Non-pigmented ciliary epithelial cell (primary cell): ENCODE measurements at places on chromosomes 13 and 19.

GRCh38 chr13:107883561-107884175 is 331.7 kb downstream of the LIG4 start:
- peak; percentile 84 for DNase-seq

DNA sequence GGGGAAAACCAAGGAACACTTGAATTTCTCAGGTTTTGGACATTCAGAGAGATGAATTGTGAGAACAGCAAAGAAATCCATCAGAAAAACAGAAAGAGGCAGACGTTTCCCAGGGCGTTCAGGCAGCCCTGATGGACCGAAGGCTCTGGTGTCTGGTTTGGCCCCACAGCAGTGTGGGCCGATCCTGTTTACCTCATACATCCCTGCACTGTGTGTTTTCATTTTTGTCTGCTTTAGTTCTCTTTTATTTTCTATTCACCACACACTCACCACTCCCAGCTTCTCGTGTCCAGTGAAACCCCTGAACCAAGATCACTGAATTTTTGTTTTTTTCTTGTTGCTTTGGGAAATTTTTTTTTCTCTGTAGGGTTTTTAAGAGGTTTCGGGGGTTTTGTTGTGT is 11.9 kb upstream of the WDR18 start:
- DNase-seq, result no peak

- DNase-seq, result no peak
Observed at GRCh38 chr13:49821216-49822009, 28.9 kb upstream of the KPNA3 start.

GRCh38 chr13:21674490-21675009 is 3.7 kb downstream of the FGF9 start:
- DNase-seq, result no peak

GRCh38 chr19:13784731-13785452 is 10.4 kb upstream of the ZSWIM4 start:
- no peak for DNase-seq

- DNase-seq, result no peak
Observed at GRCh38 chr13:45162194-45162593, 38.7 kb downstream of the KCTD4 start.

- no peak for DNase-seq
Observed at GRCh38 chr19:50434525-50434924, 1.8 kb downstream of the MYBPC2 start.

DNA sequence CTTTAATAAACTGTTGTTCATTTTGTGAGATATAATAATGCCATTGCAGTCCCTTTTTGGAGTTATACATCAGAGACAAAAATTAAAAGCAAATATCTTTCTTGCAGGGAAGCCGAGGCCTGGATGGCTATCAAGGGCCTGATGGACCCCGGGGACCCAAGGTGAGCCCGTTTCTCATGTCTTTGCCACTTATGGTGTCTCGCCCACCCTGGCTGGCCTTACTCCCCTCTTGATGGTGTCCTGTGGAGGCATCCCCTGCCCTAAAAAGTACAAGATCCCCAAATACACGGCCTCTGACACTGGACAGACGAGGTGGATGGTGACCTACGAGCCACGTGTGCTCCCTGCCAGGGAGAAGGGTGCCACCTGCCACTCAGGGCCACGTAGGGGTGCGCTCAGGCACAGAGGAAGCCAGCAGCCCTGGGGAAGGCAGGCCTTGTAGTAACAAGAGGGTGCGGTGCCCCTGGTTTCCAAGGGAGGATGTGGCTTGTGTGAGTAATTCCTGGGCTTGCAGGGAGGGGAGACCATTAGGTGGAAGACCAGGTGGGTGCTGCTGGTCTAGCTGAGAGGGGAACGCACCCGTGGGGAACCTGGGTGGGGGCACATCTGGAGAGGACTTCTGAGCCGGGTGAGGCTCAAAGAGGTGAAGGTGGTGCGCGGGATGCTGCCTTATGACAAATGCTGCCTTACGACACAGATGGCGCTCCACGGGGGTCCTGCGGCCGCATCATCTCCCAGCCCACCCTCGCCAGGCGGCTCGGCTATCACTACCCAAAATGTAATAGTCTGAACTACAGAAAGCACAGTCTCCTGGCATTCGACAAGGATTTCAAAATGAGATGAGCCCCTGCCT is 115.6 kb downstream of the RAB20 start:
- DNase-seq, result no peak

GRCh38 chr19:3710265-3710812 is 2.2 kb downstream of the TJP3 start:
- no peak for DNase-seq

- peak; percentile 44 for DNase-seq
Observed at GRCh38 chr13:105196052-105196451, 1339.4 kb downstream of the EFNB2 start.

- no peak for DNase-seq
Observed at GRCh38 chr19:40193587-40193849, 2.3 kb downstream of the MAP3K10 start.

GRCh38 chr13:41465241-41465847 is 8.0 kb downstream of the RGCC start:
- peak; percentile 71 for DNase-seq

- no peak for DNase-seq
Observed at GRCh38 chr19:13847407-13848339, 29.3 kb upstream of the NANOS3 start.

GRCh38 chr19:33928458-33928950 is 131.8 kb downstream of the KCTD15 start:
- no peak for DNase-seq

DNA sequence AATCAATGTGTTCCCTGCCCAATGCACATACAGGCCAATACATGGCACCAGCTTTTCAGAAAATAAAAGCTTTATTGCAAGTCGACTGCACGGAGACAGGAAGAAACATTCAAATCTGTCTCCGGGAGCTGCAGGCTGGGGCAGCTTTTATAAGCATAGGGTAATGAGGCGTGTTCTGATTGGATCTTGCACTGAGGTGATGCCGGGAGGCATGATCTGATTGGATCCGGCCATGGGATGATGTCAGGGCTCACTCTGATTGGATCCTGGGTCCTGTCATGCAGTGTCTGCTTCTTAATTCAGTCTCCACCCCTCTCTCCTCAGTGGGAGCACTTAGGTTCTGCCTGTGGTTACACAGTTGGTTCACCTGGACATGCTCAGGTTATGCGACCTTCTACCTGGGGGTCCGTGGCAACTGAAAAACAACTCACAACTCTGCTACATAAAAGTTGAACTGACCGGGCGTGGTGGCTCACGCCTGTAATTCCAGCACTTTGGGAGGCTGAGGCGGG is 11.8 kb upstream of the FBN3 start:
- DNase-seq, result no peak

GRCh38 chr13:94168783-94169453 is 310.6 kb downstream of the DCT start:
- no peak for DNase-seq

DNA sequence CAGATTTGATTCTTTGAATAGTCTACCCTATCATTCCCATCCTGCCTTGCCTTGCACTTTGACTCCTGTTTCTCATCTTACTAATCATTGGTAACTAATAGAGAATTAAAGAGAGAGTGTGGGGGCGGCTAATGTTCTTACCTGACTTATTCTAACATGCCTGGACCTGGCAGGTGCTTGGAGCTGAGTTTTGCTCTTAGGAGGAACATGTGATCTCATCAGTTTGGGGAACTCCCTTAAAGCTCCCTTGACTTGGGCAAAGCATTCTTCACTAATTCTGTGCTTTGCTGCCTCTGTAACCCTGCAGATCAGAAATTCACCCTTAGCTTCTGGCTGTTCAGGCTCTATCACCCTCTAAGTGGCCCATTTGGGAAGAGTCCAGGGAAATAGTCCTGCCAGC is 861.1 kb downstream of the GPC5 start:
- no peak for DNase-seq

DNA sequence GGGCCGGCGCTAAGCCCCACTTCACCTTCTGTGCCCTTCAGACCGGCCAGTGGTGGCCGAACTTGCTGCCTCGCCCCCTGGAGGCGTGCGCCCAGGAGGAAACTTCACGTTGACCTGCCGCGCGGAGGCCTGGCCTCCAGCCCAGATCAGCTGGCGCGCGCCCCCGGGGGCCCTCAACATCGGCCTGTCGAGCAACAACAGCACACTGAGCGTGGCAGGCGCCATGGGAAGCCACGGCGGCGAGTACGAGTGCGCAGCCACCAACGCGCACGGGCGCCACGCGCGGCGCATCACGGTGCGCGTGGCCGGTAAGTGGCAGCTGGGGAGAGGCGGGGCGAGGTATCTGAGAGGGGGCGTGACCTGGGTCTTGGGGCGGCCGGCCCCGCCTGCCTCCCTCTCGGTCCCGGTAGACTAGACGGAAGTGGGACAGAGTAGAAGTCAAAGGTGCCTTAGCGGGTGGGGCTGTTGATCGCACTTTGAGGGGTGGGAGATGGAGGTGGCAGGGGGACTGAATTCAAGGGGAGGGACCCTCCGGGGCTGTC is 5.6 kb downstream of the ICAM5 start:
- no peak for DNase-seq

- DNase-seq, result no peak
Observed at GRCh38 chr13:114063545-114064449, 68.6 kb downstream of the RASA3 start.

DNA sequence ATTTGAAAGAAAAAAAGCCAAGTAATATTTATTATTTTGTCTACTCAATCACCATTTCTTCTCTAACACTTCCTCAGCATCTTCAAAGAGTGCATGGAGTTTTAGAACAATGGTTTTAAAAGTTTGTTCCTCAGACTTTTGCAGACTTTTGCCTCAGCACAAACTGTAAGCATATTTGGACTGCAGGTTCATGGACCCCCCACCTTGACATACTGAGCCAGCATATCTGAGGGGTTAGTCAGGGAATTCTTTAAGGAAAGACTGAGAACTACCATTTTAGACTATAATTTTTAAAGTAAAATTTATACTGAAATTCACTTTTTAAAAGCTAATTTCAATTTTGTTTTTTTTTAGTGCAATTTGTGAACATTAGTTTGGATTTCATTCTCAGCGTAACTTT is 1676.8 kb upstream of the PCDH20 start:
- peak; percentile 2 for DNase-seq

DNA sequence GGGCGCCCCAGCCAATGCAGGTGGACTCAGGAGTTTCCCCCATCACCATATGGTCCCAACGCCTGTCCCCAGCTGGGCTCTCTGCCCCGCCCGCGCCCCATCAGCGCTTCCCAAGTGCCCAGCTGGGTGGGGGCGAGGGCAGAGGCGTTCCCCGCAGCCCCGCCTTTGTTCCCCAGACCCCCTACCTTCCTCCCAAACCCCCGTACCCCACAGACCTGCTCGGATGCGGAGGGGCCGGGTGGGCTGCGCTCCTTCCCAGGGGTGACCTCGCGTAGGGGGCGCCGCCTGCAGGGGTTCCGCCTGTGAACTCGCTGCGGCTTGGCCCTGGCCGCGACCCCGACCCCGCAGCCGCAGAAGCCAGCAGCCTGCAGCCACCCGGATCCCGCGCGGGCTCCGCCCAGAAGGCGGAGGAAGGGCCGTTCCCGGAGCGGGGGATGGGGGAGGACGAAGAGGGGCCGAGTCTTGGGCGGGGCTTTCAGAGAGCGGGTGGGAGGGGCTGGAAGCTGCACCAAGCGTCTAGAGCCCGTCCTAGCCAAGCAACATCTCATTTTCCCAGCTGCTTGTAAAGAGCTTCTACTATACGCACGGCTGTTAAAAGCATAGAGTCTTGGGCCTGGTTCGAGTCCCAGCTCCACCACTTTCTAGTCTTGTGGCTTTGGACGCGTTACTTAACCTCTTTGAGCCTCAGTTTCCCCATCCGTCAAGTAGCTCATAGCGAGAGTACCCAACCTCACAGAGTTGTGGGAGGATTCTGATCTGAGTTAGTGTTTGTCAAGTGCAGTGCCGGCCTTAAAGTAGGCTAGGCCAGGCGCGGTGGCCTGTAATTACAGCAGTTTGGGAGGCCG is at the start of gene RAB3D:
Gene RAB3D (minus strand): TSS at position 404 of the 845 bp plus-strand sequence. CDS start 2,258 bp downstream, outside the sequence.
- DNase-seq, result peak; percentile 47

DNA sequence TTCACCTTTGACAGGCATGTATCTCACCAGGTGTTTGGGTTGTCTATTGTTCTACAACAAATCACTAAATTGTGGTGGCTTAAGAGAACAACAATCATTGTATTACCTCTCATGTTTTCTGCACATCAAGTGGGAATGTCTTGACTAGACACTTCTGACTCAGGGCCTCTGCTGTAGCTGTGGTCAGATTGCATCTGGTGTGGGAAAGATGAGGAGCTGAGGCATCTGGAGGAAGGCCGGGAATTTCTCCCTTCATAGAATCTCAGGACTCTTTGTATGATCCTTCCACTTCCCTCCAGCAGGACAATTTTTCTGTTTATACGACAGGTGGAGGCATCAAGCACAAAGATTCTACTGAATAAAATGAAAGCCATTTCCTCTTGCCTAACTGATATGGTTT is 511.8 kb upstream of the NBEA start:
- peak; percentile 51 for DNase-seq

DNA sequence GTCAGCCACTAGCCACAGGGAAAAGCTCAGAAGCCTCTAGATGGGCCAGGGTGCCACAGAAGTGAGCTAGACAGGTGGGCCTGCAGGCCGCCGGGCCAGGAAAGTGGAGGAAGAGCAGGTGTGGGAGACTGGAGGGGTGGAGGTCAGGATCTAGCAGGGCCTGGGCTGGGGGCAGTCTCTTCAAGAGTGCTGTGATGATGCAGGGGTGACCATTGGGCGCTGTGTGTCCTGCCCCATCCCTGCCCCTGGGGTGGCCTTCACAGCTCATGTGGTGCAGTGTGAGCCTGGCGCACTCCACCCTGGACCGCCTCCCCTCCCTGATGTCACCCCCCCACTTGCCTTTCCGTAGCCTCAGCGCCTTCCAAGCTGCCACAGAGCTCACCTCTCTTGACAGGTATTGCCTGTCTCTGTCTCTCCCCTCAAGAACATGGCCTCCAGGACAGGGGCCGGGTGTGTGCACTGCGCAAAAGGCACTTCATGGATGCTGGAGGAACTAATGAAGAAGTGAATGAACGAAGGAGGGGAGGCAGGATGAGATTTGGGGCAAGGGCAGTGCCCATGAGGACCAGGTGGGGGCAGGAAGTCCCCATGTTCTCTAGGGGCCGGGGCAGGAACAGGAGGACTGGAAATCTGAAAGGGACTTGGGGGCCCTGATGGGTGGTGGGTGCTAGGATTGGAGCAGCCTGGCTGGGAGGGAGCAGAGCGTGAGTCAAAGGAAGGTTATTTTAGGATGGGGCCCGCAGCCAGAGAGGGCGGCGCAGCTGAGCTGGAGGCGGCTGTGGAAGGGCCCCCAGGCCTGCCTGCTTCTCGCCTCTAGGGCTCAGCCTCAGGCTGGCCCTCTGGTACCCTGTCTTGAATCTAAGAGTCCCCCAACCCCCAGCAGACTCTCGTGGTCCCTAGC is 6.6 kb downstream of the SSBP4 start:
- no peak for DNase-seq

DNA sequence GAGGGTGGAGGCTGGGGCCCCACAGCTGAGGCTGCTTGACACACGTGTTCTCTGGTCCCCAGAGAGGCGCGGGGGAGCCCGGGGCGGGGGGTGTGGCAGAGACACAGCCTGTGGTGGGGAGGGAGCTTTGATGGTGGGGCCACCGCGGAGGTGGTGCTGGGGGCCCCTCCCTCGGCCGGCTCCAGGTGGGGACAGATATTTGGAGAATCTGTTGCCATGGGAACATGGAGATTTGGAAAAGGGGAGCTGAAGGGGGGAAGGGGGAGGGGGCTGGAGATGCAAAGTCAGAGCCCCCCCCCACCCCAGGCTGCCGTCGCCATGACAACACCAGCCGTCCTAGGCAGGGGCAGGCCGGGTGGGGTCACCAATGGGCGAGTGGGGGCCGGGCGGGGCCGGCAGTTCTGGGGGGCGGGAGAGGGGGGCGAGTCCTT is 1.2 kb downstream of the PRKCG start:
- DNase-seq, result no peak
